Kidney (tissue), 22 donors: ENCODE measurements at places on chromosomes 13 and 19. TPM values are rescaled to one million over a fixed set of nuclear protein-coding genes. Genes with fewer than 3 reads are reported as not detected.

DNA sequence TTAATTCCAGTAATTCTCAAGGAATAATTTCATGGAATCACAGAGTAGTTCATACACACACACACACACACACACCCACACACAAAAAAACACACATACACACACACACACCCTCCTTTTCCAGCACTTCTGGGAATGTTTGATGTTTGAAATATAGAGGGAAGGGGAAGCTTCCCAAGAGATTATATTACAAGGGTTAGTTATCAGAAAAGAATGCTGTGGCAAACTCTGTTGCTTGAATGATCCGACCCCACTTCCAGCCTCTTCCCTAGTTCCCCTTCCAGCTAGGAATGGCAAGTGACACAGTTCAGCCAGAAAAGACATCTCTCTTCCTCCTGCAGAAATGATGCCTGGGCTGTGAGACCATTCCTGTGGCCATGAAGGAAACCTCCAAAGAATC is 49.9 kb downstream of the KCTD12 start:
- no peaks in the 10 kb centered on the region for H3K4me1 ChIP-seq
- H3K36me3 ChIP-seq = no peaks in the 10 kb centered on the region
- H3K4me3 ChIP-seq = no peak overlapping the region
- no peak overlapping the region for H3K27ac ChIP-seq
- H3K27me3 ChIP-seq = no peaks in the 10 kb centered on the region

DNA sequence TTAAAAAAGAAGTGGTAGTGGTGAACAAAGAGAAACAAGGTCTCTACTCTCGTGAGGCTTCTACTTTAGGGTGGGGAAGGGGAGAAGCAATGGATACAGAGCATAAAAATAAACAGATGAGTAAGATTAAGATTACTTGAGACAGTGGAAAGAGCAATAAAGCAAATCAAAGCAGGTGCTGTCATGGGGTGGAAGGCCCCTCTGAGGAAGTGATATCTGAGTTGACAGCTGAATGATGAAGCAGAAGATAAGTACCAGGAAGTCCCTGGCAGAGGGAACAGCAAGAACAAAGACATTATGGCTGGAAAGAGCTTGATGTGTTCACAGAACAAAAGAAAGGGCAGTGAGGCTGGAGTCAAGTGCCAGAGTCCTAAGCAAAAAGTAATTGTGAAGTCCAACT is 221.8 kb downstream of the ENOX1 start:
- no peak for DNase-seq
- H3K4me3 ChIP-seq = no peak overlapping the region
- H3K36me3 ChIP-seq = no peaks in the 10 kb centered on the region
- no peaks in the 10 kb centered on the region for H3K4me1 ChIP-seq
- no peaks in the 10 kb centered on the region for H3K27me3 ChIP-seq

Gene NOSIP
- total RNA-seq = 52.8 TPM

GRCh38 chr19:32889137-32889934 is 19.8 kb upstream of the SLC7A9 start:
- no peak overlapping the region for H3K27ac ChIP-seq
- DNase-seq = no peak
- no peaks in the 10 kb centered on the region for H3K36me3 ChIP-seq
- H3K4me3 ChIP-seq = no peak overlapping the region
- no peaks in the 10 kb centered on the region for H3K27me3 ChIP-seq

Gene ZSCAN4
- not detected for total RNA-seq
